ENCODE measurements at places on chromosomes 2 and 18.

DNA sequence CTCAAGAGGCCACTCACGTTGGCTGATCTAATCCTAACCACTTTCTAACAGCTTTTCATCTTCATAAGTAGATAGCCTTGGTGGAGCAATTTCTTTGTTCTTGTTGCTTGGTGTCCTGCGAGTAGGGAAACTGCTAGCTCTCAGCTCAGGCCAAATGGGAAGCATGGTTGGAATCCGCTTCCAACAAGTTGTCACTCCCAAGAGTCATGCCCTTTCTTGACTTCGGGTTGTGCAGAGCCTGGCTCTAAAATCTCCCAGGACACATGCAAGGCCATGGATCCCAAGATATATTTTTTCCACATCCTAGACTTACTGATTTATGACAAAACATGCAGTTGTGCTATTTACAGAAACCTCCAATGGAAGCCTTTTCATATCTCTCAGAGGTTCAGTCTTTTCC is 7.3 kb upstream of the MATN3 start:
- DNase-seq = no peak

DNA sequence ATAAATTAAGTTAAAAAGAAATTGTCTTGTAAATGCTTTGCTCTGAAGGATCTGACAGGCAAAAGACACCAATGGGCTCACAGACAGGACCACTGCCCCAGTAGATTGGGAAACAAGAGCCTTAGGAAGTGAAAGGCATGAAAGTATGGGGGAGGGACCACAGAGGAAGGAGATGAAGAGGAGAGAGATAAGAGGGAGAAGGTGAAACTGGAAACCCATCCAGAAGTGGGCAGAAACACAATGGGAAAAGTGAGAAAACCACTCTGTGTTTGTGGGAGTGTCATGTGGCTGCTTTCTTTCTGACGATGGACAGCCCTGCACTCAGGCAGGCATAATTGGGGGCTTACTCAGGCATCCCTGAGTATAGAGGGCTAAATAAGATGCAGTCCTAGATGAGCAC is 101.5 kb upstream of the STON1 start:
- DNase-seq = no peak

DNA sequence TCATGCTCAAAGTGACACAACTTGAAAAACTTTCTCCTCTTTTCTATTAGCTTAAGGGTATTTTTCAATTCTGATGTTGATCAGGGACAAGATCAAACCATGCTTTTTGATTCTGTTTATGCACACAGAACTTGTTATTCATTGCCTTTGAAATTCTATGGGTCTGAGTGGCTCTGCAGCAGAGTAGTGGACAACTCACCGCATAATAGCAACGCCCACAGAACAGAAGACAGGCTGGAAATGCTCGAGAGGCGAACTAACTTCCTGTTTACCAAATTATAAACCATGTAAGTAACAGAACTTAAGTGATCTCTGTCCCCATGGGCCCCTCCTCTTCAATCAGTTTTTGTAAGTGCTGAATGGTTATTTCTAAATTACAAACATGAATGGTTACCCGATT is 131.2 kb downstream of the CBLN2 start:
- DNase-seq = no peak

GRCh38 chr2:80519699-80520291 is 215.2 kb upstream of the LRRTM1 start:
- DNase-seq = no peak

GRCh38 chr2:59171019-59171418 is 929.9 kb upstream of the FANCL start:
- no peak for DNase-seq

DNA sequence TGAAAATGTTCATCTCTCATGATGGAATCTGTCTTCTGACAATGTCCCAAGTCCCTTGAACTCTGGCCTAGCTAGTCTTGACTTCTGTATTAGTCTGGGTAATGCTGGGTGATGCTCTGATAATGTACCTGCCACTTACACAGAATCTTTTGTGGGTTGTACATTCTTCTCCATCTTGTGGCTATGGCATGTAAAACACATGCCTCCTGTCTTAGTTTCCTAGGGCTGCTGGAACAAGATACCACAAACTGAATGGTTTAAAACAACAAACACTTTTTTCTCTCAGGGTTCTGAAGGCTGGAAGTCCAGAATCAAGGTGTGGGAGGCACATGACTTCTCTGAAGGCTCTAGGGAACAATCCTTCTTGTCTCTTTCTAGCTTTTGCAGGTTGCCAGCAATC is 57.1 kb downstream of the RAPGEF4 start:
- DNase-seq = no peak

DNA sequence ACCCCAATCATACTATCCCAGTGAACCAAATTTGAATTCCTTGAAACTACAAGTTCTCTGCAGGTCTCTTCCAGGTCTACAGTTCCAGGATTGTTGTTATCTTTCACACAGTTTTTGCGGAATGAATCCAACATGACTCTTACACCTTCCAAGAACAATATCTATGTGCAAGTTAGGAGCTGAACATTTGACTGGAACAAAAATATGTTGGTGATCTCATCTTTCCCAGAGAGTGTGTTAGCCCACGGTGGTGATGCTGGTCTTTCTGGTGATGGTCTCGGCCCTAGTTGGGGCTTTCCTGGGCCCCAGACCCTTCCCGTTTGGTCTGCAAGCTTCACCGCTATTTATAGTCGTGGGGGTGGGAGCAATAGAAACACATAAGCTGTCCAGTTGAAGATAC is 173.7 kb downstream of the TPGS2 start:
- no peak for DNase-seq

DNA sequence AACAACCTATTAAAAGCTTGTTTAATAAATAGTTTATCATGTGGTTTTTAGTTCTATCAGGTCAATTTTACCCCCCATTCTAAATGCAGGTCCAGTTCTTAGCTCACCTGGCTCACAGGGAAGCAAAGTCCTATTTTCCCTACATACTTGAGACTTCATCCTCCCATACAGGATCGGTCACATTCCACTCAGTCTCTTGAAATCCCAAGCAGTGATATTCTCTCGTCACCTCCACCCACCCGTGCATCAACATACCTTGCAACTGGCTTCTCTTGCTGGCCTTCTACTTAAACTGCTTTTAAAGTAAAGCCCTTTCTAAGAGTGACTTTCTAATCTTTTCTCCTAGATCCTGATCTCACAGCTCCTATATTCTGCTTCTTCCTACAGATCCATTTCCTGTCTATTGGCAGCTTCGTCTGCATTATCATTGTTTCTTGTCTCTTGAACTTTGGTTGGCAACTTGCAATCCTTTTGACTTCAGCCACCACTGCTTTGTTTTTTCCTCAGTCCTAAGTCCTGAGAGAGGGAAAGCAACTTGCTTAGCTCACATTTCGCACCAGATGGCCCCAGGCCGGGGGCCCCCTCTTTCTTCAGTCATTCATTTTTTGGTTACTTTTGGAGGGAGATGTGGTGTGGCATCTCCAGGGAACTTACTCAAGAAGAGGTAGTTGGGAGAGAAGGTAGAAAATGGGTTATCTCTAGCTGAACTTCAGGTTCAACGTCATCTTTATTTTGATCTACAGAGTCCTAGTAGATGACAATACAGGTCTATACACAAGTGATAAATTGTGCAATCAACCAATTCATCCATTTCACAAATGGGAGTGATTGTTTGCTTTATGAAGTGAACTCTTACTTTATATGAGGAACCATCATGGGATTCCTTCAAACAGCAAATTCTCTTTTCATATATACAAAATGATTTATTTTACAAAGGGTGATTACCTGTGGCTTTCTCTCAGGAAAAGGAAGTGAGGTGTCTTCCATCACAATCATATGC is 23.9 kb upstream of the NCOA1 start:
- peak; percentile 63 for DNase-seq

GRCh38 chr2:39216346-39217191 is 27.2 kb downstream of the CDKL4 start:
- DNase-seq = no peak

DNA sequence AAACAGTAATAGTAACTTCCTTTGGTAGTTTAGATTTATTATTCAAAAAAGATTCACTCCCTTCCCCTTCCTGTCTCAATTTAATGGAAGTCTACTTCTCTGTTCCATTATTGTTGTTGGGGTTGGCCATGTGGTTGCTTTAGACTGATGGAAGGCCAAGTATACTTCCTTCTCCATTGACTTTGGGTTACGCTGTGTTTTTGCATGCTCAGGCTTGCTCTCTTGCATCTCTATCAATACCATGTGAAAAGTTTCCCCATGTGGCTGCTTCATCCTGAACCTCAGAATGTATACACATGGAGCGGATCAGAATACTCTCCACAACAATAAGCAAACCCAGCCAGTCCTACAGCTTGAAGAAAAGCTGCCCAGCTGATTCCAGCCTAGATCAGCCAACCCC is 20.3 kb downstream of the CFAP210 start:
- peak; percentile 67 for DNase-seq

DNA sequence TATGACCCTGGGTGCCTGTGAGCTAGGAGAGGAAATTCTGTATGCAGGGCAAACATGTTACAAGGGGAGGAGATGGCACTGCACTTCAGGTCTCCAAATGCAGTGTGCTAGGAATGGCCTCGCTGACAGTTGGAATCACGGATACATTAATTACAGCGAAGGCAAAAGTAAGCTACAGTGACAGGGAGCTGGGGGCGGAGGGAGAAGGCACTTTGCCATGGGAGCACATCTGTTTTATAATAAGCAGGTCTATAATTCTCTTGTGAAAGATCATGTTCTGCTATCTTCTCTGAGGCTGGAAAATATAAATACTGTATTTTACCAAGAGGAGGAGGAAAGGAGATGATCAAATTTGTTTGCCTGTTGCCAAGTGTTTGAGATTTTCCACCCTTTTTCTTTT is 56.3 kb upstream of the FZD5 start:
- no peak for DNase-seq

- no peak for DNase-seq
These were observed 84.0 kb downstream of the NFATC1 start for GRCh38 chr18:79479761-79480161.
